ENCODE measurements at places on chromosomes 6 and 20.

GRCh38 chr6:15276036-15276985 is 30.4 kb downstream of the JARID2 start:
- DNase-seq, result no peak

DNA sequence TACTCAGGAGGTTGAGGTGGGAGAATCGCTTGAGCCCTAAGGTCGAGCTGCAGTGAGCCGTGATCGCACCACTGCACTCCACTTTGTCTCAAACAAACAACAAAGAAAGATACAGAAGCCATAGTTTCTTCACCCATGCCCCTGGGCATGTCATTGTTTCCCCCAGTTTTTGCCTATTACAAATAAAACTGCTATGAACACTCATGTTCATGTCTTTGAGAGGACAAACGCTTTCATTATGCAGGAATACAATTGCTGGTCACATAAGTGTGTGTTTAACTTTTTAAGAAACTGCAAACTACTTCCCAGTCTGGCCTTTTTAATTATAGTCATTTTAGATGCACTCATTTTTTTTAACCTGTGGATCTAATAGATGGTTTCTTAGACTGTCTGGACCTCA is 12.2 kb upstream of the TTPAL start:
- DNase-seq, result no peak

DNA sequence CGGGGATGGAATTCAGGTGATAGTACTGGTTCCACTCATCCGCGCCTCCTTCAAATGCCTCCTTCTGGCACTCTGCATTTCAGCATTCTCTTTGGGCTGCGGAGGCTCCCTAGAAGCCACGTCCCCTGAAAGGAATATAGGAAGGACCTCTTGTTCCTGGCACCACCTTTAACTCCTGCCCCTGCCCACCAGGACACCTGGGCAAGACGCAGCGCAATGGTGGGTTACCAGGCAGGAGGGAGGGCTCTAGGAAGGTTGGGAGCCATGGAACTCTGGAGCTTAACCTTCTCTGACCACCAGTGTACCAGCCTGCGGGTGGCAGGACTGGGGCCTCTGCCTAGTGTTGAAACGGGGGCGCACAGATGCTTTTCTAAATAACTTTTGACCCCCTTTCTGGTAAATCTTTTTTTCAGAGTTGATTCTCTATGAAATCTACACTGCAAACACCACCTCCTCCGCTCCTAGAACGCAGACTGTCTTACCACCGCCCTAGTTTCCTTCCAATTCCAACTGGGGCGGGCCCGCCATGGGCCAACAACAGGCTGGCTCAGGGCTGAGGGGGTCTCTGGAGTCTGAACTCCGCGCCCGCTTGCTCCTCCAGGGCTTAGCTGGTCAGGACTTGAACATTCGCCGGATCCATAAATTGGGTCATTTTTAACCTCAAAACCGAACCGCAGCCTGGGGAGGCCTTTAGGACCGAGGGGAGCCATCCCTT is 871 bp upstream of the SYNDIG1 start:
- DNase-seq, result no peak

- no peak for DNase-seq
These were observed 15.0 kb downstream of the BPHL start for GRCh38 chr6:3133515-3133914.

DNA sequence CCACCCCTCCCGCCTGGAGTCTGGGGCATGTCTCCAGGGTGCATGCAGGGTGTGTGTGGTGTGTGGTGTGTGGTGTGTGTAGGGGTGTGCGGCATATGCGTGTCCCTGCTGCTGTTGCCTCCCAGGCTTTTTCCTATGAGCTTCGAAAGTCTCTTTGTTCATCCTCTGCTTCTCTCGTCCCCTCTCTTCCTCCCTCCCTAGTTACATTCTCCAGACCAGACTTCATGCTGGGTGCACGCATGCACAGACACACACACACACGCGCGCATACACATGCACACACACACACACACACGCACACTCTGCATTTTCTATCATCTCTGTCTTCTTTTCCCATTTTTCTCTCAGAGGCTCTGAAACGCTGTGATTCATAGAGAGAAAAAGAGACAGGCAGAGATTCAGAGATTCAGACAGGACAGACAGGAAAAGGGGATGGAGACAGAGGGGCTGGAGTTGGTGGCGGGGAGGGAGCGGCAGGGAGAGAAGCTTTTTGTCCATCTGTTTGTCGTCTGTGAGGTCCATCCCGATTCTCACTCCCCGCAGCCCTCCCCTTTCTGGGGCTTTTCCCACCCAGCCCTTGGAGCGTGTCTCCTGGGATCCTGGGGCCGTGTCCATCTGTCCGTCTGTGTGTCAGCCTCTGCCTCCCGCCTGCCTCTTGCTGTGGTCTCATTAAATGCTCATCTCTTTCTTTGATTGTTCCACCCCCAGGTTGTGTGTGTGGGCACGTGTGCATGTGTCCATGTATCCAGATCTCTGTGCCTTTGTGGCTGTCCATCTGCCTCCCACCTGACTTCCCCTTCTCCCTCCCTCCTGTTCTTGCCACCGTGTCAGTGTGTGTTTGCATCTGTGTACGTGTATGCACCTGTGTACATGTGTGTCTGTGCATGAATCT is 62.6 kb downstream of the SRC start:
- DNase-seq, result no peak

GRCh38 chr20:53905019-53905819 is 165.2 kb downstream of the BCAS1 start:
- no peak for DNase-seq

DNA sequence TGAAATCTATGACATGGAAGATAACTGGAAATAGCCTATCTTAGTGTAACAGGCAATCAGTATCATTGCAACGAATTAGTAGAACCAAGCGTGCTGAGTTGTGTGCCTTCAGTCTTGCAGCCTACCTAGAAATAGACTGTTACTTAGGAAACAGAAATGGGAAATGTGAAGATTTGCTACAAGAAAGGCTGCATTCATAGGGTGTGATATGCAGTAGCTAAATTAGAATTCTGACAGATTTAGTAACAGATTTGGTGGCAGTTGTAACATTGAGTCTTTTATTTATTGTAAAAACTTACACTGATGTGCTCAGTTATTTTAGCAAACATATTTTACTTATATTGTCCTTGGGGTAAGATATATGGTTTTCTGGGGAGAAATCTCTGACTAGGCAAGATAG is 56.2 kb downstream of the MAP7 start:
- no peak for DNase-seq

DNA sequence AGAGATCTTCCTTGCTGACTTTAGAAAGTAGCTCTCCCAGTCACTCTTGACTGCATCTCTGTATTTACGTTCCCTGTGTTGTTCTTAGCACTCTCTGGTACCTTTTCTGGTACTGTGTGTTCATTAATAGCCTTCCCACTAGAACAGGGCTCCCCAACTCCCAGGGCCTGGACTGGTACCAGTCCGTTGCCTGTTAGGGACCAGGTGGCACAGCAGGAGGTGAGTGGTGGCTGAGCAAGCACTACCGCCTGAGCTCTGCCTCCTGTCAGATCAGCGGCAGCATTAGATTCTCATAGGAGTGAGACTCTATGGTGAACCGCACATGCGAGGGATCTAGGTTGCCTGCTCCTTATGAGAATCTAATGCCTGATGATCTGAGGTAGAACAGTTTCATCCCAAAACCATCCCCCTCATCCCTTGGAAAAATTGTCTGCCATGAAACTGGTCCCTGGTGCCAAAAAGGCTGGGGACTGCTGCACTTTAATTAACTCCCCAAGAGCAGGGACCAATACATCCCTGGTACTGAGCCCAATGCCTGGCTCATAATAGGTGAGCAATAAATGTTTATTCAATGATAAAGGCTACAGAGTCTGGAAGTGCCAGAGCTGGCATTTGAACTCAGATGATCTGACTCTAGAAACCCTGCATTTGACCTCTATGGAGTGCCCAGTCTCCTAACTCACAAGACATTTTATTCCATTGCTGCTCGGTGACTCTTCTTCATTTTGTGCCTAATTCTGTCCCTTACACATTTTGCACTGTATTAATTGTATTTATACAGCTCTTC is 11.0 kb downstream of the UTRN start:
- no peak for DNase-seq

DNA sequence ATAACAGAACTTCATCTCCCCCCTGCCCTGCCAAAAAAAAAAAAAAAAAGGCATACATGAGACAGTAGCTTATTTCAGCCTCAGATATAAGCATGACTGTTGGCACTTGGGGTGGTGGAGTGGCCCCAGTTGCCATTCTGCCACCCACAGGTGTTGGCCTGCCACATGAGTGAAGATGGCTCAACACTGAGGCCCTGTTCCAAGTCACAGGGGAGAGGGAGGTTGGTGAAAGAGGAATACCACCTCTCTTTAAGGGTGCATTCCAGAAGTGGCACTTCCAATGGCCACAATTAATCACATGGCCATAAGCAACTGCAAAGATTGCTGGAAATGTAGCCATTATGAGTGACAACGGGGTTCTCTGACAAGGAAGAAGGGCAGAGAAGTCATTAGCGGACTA is 61.9 kb upstream of the JARID2 start:
- DNase-seq, result no peak

GRCh38 chr20:23151008-23151703 is 65.0 kb upstream of the CD93 start:
- DNase-seq, result no peak

GRCh38 chr6:165925474-165926156 is 242.0 kb downstream of the TBXT start:
- DNase-seq, result no peak

DNA sequence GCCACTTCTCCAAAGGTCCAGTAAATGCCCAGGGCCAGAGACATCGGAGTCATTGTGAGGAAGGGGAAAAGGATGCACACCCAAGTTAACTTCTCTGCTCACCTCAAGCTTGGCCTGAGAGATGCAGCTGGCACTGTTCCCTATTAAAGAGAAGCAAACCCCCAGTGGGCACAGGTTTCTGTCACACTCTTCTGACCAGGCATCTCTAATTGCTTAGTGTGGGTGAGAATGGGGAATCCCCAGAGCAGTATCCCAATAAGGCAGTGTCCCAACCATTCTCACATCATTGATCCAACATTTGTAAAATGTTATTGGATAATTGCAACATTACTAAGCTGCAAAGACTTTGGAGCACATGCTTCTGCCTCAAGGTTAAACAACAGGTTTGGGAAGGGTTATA is 232.3 kb downstream of the ADGRG6 start:
- DNase-seq, result no peak

- DNase-seq, result no peak
These were observed 42.4 kb downstream of the PLAGL1 start for GRCh38 chr6:143965503-143966171.

GRCh38 chr6:119658917-119659316 is 309.4 kb upstream of the MAN1A1 start:
- DNase-seq, result no peak

- DNase-seq, result no peak
These were observed 167.1 kb downstream of the MAFB start for GRCh38 chr20:40521962-40522361.

GRCh38 chr6:16427124-16427523 is 188.7 kb downstream of the GMPR start:
- DNase-seq, result no peak
